ENCODE measurements at places on chromosomes 6 and 20. TPM values are rescaled to one million over a fixed set of nuclear protein-coding genes. Genes with fewer than 3 reads are reported as not detected.

The GPX5 gene
- not detected for total RNA-seq

The KCNB1 gene
- total RNA-seq = 0.99 TPM

The OR2B6 gene
- not detected for total RNA-seq

The HLA-DPA1 gene
- total RNA-seq = 127 TPM

The PNLDC1 gene
- total RNA-seq = 1.5 TPM

The DEFB124 gene
- not detected for total RNA-seq

The LHFPL5 gene
- not detected for total RNA-seq

The CD93 gene
- 12.6 TPM for total RNA-seq

The DOK5 gene
- total RNA-seq = 0.23 TPM

The MGME1 gene
- total RNA-seq = 36.3 TPM

The FBXO5 gene
- total RNA-seq = 6.5 TPM

The BIRC7 gene
- total RNA-seq = not detected

The ATP9A gene
- total RNA-seq = 23.6 TPM

The SLC17A1 gene
- total RNA-seq = not detected

The SLC22A1 gene
- total RNA-seq = 0.65 TPM

The EDEM2 gene
- total RNA-seq = 18.7 TPM

The SLC17A2 gene
- not detected for total RNA-seq

The GJA1 gene
- total RNA-seq = 349 TPM

The HCK gene
- total RNA-seq = 10.2 TPM
